ENCODE measurements at places on chromosomes 12 and 14.

GRCh38 chr12:1723721-1724120, 32.9 kb downstream of the ADIPOR2 start:
- no peak for DNase-seq

- no peak for DNase-seq
These were observed 505 bp downstream of the KCNC2 start for GRCh38 chr12:75208856-75209811.

GRCh38 chr12:30748147-30748546, 6.6 kb downstream of the CAPRIN2 start:
- no peak for DNase-seq

GRCh38 chr14:65791191-65791981, 378.9 kb downstream of the FUT8 start:
- DNase-seq = peak; percentile 18

DNA sequence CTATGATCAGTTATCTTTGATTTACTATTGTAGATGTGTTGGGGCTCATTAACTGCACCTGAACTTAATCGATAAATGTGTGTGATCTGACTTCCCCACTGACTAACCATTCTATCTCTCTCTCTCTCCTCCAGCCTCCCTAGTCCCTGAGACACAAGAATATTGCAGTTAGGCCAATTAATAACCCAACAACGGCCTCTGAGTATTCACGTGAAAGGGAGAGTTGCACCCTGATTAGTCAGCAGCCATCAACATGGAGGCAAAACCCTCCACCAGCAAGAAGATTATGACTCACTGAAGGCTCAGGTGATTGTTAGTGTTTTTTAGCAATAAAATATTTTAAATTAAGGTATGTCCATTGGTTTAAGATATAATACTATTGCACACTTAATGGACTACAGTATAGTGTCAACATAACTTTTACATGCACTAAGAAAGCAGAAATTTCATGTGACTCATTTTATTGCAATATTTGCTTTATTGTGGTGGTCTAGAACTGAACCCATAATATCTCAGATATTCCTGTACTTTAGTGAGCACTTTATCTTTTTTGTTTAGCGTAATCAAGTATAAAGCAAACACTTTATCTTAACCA, 77.1 kb upstream of the PTGDR start:
- DNase-seq = no peak

DNA sequence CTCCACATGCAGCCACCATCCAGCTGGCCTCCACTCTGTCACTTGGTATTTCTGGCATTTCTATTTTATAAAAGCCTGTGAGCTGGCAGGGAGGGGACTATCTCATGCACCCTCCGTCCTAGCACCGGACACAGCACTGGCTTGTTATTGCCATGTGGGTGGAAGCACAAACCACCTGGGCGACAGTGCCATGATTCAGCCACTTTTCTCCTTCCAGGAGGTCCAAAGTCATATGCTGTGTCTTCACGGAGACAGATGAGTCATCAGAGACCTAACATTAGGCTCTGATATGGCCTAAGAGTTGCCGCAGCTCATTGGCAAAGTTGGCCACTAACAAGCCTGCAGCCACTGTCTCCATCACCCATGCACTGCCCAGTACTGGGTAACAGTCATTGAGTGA, 1123.0 kb downstream of the VRK1 start:
- no peak for DNase-seq

- DNase-seq = no peak
These were observed 57.2 kb downstream of the LTBP2 start for GRCh38 chr14:74554742-74555362.

GRCh38 chr12:107457362-107457935, 228.2 kb upstream of the PWP1 start:
- no peak for DNase-seq

GRCh38 chr14:72920008-72920407, 6.3 kb upstream of the DCAF4 start:
- DNase-seq = no peak

GRCh38 chr14:72607386-72608130, 286.3 kb downstream of the DPF3 start:
- DNase-seq = no peak
